ENCODE measurements at places on chromosomes 2 and 18.
A peak's percentile ranks its signal among the peaks of the same experiment; 100 is the strongest.

DNA sequence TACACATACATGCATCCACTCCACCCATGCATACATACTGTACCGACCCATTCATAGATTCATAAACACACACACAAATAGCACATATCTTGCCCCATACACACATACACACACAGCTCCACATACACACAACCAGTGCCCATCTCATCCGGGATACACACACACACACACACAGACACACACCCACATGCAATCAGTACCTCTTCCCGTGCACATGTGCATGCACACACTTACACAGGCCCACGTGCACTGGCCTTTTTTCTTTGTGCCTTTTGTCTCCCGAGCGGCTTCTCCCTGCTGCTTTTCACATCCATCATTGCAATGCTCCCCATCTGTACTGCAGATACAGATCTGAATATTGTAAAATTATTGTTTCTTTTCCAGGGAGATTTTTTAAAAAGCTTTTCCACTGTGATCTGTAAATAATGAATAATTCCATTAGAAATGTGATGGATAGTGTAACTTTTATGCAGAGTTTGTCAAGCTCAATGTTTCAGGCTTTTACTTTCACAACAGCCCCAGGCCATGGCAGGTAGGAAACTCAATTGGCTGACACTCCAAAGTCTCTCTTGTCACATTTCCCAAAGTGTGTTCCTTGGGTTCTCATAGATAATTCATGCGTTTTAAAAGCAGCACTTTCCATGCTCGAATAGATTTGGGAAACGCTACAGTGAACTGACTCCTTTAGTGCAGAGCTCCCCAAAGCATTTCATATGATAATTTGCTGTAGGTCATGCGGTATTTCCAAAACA is 393.5 kb downstream of the CTNNA2 start:
- DNase-seq = no peak

DNA sequence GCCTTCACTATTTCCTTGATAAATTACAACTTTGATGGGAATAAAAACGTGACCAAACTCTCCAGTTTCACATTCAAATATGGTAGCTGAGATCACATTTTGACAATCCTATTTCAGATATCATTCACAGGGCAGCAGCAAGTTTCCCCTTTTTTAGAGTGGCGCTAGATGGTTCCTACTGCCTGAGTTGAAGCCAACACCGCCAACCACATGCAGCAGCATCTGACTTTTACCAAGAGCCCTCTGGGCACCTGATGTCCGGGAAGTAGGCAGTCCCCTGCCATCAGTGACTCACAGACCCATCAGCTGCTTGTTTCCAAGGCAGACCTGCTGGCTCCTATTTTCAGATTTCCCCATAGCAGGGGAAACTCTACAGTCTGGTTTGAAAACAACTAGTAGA is 4.0 kb upstream of the MREG start:
- DNase-seq = peak; percentile 49

DNA sequence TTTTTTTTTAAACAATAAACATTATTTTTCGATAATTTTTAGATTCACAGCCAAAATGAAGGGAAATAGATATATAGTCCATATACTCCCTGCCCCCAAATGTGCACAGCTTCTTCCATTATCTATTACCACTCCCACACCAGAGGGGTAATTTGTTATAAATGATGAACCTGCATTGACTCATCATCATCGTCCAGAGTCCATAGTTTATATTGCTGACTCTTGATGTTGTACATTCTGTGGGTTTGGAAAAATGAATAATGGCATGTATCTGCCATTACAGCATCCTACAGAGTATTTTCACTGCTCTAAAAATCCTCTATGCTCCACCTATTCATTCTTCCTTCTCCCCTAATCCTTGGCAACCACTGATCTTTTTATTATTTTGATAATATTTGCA is 121.5 kb downstream of the LTBP1 start:
- DNase-seq = no peak

DNA sequence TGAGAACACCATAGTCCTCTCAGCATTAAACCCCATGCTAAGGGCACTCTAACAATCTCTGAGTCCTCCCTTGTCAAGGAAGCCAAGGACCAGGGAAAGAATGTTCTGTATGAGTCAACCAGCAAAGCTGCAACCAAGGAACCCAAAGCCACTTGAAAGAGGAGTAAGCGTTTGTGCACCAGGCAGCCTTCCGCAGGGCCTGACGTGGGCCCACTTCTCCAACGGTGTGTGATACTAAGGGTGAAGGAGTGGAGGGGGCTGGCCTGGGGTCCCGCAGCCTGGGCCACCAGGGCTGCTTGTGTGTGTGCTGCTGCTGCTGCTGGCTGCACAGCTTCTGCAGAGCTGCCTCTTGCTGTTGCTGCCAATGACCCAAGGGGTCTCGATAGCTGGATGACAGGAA is 30.1 kb upstream of the GALNT14 start:
- no peak for DNase-seq

Measured in DMS53 (cell line).